ENCODE measurements at places on chromosomes 5 and 9. TPM values are rescaled to one million over a fixed set of nuclear protein-coding genes. Genes with fewer than 3 reads are reported as not detected.

SGCD gene
- 5.7 TPM for total RNA-seq

PIP5KL1 gene
- 0.24 TPM for total RNA-seq

SLC6A18 gene
- total RNA-seq = not detected

GARIN3 gene
- total RNA-seq = not detected

ARRDC3 gene
- 64.2 TPM for total RNA-seq

SSBP2 gene
- 23.5 TPM for total RNA-seq

EDIL3 gene
- total RNA-seq = 45.8 TPM

ACSL6 gene
- not detected for total RNA-seq

PCDHB3 gene
- total RNA-seq = 0.12 TPM

Measured in RPMI7951 (cell line).